ENCODE measurements at places on chromosomes 12 and 14.
A peak's percentile ranks its signal among the peaks of the same experiment; 100 is the strongest.

GRCh38 chr12:102675672-102676071 is 195.3 kb upstream of the IGF1 start:
- no peak for DNase-seq

GRCh38 chr12:51265024-51265423 is 5.2 kb downstream of the SMAGP start:
- no peak for DNase-seq

- DNase-seq: no peak
These were observed 381.5 kb upstream of the STXBP6 start for GRCh38 chr14:25431211-25432076.

GRCh38 chr14:90505531-90505930 is 108.7 kb downstream of the CALM1 start:
- no peak for DNase-seq

DNA sequence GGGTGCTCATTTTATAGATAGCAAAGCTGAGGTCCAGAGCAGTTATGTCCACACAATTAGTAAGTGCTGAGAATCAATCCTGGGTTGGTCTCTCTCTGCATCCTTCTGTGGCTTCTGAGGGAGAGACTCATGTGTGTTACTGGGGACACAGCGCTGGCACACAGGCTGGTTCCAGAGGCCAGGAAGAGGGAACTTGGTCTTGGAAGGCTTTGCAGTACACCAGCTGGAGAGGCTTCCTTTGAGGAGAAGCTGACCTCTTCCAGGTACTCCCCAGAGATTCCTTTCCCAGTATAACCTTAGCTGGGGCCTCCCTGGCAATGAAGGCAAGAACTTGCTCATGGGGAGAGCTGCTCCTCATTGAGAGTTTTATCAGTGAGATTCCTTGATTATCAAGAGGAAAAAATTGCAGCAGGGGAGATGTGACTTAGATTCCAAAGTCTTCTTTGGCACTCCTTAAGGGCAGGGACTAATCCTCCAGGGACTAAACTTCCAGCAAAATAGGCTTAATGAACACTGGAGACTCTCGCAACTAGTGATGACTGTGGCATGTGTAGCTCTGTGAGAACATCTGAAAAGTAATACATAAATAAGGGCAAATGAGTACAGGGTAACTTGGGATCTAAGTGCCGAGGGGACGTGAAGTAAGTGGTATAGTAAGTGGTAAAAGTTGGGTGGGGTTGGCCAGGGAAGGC is 13.9 kb upstream of the KRT80 start:
- DNase-seq: no peak

- no peak for DNase-seq
These were observed 19.4 kb downstream of the KRT85 start for GRCh38 chr12:52347551-52348510.

DNA sequence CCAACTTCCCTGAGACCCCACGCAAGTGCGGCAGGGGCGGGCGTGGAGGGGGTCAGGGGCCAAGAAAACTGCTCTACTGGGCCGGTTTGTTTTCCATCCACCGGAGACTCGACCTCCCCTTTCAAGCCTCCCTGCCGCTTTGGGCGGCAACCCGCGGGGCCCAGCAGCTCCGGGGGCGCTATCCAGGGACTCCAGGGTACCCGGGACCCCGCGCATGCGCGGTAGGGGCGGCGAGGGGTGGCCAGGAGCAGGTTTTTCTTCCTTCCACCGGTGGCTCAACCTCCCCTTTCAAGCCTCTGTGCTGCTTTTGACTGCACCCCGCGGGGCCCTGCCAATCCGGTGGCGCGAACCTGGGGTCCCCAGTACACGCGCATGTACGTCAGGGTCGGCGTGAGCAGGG is 323.5 kb downstream of the ALG10 start:
- DNase-seq: no peak

GRCh38 chr14:63663428-63664341 is 22.0 kb upstream of the WDR89 start:
- no peak for DNase-seq

GRCh38 chr12:28248555-28249145 is 58.4 kb downstream of the CCDC91 start:
- DNase-seq: no peak

DNA sequence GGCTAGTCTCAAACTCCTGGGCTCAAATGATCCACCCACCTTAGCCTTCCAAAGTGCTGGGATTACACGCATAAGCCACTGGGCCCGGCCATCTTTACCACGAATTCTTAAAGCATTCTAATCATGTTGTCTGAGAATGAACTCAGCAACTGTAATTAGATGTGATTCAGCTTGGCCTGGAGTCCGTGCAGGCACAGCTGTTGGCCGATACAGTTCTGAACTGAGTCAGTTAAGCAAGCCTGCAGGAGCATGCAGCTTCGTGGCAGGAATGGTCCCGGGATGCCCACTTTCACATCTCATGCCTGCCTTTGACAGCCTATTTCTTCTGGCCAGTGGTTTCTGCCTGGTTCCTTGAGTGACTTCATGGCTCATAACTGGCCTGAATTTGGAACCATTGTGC is 194.1 kb downstream of the ANO6 start:
- DNase-seq: no peak

- no peak for DNase-seq
These were observed 194.5 kb upstream of the CNOT2 start for GRCh38 chr12:70048521-70049250.

DNA sequence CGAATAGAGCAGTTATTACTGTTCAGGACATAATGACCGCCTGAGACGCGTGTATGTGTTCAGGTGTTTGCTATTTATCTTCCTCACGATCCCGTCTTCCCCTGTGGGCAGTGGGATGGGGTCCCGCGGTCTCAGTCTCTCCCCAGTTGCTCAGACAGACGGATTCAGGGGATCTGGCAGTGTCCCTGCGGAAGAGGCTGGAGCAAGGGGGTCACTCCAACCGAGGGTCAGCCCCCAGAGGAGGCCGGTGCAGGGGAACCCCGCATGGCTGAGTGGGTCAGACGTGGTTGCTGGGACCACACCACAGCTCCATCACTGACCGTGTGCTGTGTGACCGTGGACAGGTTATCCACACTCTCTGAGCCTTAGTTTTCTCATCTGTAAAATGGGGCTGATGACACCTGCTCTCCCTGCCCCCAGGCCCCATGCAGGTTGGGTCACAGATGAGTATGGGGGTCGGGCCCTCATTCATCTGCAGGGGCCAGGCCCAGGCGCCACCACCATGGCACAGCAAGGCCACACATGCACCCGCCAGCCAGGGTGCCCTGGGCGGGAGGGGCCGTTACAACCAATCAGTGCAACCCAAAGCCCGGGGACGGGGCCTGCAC is 5.2 kb downstream of the MMP17 start:
- DNase-seq: no peak

DNA sequence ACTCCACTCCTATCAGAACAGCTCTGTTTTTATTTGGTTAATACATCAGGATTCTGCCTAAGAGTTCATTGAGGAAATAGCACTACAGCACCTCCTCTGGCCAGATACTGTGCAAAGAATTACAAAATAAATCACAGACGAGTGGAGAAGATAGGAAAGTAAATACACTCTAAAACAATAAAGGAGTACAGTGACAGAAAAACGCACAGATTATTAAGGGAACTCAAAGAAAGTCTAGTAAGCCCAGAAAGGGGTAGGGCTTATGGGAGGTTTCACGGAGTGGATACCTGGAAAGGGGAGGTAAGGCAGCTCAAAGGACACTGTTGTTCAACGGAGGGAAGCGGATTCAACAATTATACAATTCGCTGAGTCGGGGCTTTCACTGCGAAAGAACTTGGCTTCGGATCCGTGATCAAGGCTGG is 5.5 kb downstream of the OR10AD1 start:
- no peak for DNase-seq

GRCh38 chr12:49703647-49704137 is 3.5 kb downstream of the FMNL3 start:
- no peak for DNase-seq

DNA sequence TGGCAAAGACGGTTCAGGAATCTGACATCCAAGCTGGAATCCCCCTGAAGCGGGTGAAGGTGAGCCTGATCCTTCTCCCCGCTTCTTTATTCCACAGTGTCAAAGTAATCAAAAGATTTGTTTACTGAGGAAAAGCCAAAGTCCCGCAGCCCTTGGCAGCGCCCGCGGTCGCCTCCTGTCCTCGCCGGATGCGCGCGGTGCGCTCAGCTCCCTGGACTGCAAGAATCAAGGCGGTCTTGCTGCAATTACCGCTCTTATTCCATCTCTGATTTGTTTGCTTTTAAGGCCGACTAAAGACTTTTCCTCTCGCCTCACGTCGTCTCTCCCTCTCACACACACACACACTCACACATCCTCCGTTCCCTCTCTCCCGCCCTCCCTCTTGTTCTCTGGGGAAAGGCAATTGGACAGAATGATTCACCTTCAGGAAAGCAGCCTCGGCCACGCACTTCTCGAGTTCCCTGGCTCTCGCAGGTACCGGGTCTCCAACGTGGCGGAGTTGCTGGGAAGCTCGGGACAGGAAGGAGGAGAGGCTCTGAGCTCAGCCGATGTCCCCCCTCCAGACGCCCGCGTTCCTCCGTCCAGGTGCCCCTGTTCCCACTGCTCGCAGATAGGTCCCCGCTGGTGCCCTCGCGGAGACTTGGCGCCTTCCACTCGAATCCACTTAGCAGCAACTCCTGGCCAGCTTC is 68.6 kb upstream of the USP15 start:
- DNase-seq: peak; percentile 67

- DNase-seq: no peak
These were observed 890.8 kb upstream of the USP15 start for GRCh38 chr12:61369241-61369910.

DNA sequence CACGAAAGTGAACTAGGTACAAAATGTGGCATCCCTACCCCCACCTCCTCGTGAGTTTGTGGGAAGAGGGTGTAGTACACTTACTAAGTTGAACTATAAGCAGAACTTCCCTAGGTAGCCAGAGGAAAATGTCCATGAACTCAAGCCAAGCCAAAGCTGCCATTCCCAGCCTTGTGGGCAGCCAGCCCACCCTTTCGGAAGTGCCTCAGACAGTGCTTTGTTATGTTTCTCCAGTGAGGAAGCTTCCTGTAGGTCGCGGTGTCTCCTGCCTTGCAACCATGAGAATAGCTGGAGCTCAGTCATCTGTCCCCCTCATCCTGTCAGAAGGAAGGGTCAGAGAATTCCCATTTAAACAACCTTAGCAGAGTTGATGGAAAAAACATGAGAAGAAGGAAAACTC is 266.9 kb downstream of the DUSP6 start:
- DNase-seq: no peak

DNA sequence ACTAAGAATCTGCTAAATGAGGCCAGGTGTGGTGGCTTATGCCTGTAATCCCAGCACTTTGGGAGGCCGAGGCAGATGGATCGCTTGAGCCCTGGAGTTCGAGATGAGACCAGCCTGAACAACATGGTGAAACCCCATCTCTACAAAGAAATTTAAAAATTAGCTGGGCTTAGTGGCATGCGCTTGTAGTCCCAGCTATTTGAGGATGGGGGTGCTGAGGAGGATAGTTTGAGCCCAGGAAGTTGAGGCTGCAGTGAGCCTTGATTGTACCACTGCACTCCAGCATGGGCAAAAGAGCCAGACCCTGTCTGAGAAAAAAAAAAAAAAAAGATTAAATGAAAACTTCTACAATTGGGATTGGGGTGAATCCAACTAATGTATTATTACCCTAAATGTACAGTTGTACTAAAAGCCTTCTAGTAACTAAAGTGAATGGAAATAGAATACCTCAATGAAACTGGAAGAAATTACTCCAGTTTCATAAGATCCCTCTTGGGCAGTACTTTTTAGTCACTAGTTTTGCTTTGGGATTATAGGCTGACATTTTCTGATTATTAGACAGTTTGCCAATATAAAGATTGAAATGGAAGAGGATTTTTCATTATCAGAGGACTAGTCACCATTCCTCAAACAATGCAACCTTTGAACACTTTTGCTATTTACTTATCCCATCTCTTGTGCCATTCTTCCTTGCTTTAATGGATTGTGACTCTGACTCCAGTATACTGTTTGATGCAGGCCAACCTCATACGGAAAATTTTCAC is 14.3 kb downstream of the COCH start:
- DNase-seq: no peak

GRCh38 chr12:60278209-60278608 is 682.4 kb downstream of the SLC16A7 start:
- no peak for DNase-seq

- DNase-seq: no peak
These were observed 69.6 kb upstream of the PRMT8 start for GRCh38 chr12:3421191-3421978.

GRCh38 chr14:66008631-66009030 is 477.5 kb upstream of the CCDC196 start:
- no peak for DNase-seq

DNA sequence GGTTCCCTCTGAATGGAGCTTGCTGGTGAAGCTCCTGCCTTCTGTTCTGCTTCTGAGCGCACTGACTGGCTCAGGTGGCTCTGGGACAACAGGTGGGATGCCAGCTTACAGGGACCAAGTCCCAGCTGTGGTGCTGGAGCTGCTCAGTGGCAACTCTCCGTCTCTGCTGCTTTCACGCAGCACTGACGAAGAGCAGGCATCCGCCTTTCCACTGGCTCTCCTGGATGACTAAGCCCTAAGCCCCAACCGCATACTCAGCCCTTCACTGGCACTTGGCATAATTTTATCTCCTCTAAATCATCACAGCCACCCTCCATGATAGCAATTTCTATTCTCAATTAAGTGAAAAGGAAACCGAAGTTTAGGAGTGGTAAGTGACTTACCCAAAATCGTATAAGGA is 3.7 kb upstream of the RTL1 start:
- no peak for DNase-seq

DNA sequence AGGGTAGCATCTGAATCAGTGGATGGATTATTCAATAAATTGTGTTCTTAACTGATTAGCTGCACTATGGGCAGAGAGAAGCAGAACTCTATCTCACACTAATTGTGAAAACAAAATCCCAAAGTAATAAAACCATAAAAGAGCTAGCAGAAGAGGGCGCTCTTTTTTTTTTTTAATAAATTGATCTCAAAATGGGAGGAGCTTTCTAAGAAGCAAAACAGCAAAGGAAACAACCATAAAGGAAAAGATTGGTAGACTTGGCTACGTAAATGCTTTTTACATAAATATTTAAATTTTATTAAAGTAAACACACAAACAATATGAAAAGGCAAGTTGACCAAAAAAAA is 1.5 kb upstream of the TM7SF3 start:
- DNase-seq: no peak

GRCh38 chr12:24921251-24922038 is 27.5 kb downstream of the BCAT1 start:
- DNase-seq: no peak

DNA sequence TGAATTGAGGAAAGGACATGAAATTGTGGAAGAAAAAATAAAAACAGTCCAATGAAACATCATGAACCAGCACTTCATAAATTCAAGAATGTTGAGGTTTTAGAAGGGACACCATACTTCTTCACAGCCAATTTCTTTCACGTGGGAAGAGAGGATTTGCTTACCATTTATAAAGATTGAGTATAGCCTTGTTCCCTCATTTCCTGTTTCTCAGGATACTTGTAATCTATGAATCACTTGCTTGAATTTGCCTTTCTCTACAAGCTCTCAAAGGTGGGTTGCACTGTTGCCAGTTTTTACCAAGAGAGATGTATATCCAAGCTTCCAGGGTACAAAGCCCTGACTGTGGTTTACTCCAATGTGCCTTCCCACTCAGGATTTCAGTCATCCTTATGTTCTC is 116.1 kb downstream of the DUSP6 start:
- DNase-seq: no peak
